Endodermal cell (in vitro differentiated cells): ENCODE measurements at places on chromosomes 6 and 20. TPM values are rescaled to one million over a fixed set of nuclear protein-coding genes. Genes with fewer than 3 reads are reported as not detected.

DNA sequence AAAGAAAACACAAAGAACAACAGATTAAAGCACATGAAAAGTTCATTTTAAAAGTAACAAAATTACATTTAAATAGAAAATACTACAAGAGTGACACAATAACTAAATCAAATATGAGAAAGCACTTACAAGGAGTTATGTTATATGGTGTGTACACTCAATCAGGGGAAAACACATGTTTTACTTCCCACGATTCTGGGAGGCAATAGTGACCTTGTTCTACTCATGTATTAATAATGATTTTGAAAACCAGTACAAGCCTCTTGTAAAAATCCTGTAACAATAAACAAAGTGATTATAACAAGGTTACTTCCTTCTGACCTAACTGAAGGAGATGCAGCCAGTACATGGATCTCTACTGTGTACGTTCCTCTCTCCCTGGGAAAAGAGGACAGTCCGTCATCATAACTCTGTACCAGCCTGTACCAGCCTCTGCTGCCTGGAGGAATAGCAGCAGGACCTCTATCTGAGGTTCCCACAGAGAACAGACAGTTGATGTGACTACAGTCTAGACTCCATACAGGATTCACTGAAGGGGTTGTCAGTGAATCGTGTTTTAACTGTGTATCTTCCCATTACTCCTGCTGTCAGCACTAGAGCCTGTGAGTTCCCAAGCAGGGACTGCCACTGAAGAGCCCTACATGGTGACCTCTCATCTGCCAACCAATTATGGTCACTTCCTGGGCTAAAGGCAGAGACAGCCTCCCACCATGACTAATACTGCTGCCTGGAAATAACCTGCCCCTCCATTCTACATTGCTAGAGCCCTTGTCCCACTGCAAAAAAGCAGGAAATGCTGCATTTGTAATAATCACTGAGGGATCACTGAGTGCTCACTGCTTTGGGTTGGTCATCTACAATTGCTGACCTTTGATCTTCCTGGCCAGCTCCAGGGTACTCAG is 149.7 kb downstream of the KIF16B start:
- no peak overlapping the region for H3K4me3 ChIP-seq
- no peak for DNase-seq
- no peak overlapping the region for H3K27ac ChIP-seq
- peaks cover 19% of the 10 kb centered on the region for H3K36me3 ChIP-seq
- H3K4me1 ChIP-seq: no peaks in the 10 kb centered on the region

- H3K4me3 ChIP-seq: no peak overlapping the region
- no peaks in the 10 kb centered on the region for H3K4me1 ChIP-seq
- DNase-seq: no peak
- H3K36me3 ChIP-seq: no peaks in the 10 kb centered on the region
Measured at GRCh38 chr6:5174244-5174643, 86.5 kb downstream of the LYRM4 start.

FAM50B gene
- total RNA-seq: 2.8 to 3.7 TPM (median 3.4 TPM) in 3 replicates

DNA sequence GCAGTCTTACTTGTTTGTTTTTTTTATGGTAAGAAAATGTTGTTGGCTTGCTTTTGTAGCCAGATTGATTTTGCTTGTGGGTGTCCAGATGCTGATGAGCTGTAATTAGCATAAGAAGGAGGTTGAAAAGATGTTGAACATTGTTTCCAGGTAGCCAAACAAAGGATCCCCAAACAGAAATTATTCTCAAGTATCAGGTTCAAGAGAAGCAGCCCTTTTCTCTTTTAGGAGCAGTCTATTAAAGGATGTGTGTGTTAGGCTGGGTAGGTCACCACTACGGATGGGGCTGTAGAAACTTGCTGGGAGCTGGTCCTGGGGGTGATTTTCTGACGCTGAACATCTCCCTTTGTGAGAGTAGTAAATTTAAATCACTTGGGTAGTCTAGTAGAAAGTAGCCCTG is 86.9 kb upstream of the VSTM2L start:
- no peaks in the 10 kb centered on the region for H3K27me3 ChIP-seq
- H3K4me3 ChIP-seq: no peak overlapping the region
- H3K4me1 ChIP-seq: peaks cover 4% of the 10 kb centered on the region

- H3K4me1 ChIP-seq: no peaks in the 10 kb centered on the region
- H3K36me3 ChIP-seq: no peaks in the 10 kb centered on the region
- H3K27me3 ChIP-seq: no peaks in the 10 kb centered on the region
Measured at GRCh38 chr6:121993362-121993761, 406.1 kb upstream of the HSF2 start.

PDE7B gene
- total RNA-seq: 0.16 and 0.26 TPM in 2 replicates

- no peak overlapping the region for H3K4me3 ChIP-seq
- H3K4me1 ChIP-seq: no peaks in the 10 kb centered on the region
- DNase-seq: peak; percentile 61
- no peak overlapping the region for H3K27ac ChIP-seq
- H3K27me3 ChIP-seq: no peaks in the 10 kb centered on the region
Measured at GRCh38 chr6:63441266-63441956, 121.6 kb upstream of the LGSN start.

ARFGEF2 gene
- 18.1 to 23.6 TPM (median 22.4 TPM) in 3 replicates for total RNA-seq

- DNase-seq: peak; percentile 41
- H3K36me3 ChIP-seq: no peaks in the 10 kb centered on the region
- no peak overlapping the region for H3K27ac ChIP-seq
- H3K4me3 ChIP-seq: no peak overlapping the region
- no peaks in the 10 kb centered on the region for H3K4me1 ChIP-seq
- peaks cover 10% of the 10 kb centered on the region for H3K27me3 ChIP-seq
Measured at GRCh38 chr20:33158637-33159385, 9.1 kb upstream of the BPIFA2 start.

BCAS1 gene
- total RNA-seq: 0.09 TPM in 1 of 3 replicates, not detected in the others

- H3K36me3 ChIP-seq: no peaks in the 10 kb centered on the region
- no peak overlapping the region for H3K4me3 ChIP-seq
- H3K27ac ChIP-seq: no peak overlapping the region
- no peak for DNase-seq
Measured at GRCh38 chr6:79246891-79247290, 12.4 kb upstream of the HMGN3 start.

DNA sequence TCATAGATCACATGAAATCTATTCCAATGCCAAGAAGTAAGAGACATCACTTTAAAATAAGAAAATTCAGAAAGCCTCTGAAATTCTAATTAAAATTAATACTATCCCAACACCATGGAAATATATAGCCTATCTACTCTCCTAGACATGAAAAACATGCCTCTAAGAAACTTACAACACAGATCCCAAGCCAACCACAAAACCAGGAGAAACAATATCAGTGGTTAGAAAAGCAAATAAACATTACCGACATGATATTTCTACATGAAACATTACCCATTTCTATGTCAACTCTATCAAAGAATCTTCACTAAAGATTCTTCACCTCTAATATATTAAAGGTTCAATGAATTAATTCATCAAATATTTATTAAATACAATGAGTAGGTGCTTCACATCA is 4.8 kb downstream of the EPB41L2 start:
- no peak for DNase-seq
- peaks cover 3% of the 10 kb centered on the region for H3K4me1 ChIP-seq
- no peak overlapping the region for H3K4me3 ChIP-seq
- H3K36me3 ChIP-seq: peaks cover 32% of the 10 kb centered on the region
